Stimulated activated CD4-positive, alpha-beta T cell treated with anti-CD3 and anti-CD28 coated beads, Interleukin-4, amount 100 ng/mL, for 4 hours (primary cell): ENCODE measurements at places on chromosomes 6 and 20.

DNA sequence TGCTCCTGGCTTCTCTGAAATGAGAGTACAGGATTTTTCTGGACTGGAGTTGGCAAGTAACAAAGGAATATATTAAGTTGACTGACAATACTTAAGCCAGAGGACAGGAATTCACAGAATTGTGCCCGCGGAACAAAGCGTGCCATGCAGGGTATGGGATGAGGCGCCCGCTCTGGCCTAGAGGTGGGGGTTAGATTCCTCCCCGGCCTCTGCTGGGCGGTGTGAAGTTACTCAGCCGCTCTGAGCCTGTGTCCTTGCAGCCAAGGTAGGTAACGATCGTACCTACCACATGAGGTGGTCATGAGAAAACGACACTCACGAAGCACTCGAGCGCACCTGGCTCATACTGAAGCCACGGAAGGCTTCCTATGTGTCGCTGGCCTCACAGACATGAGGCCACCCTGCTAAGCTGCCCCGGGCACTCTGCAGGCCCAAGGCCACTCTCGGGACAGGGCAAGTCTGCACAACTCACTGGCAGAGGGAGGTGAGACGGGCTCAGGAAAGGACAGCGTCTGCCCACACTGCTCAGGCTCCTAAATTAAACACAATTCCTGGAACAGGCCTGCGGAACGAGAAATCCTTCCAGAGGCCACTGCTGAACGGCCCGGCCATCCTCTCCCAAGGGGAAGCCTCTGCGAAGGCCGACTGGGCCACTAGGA, 70.8 kb downstream of the PSMG4 start:
- no peak for DNase-seq

- DNase-seq, result no peak
Observed at GRCh38 chr20:48951646-48952045, 30.1 kb downstream of the ARFGEF2 start.

- DNase-seq, result peak; percentile 53
Observed at GRCh38 chr6:125995972-125996580, 9.7 kb downstream of the TRMT11 start.

GRCh38 chr20:1616858-1617434, 2.9 kb downstream of the SIRPB1 start:
- DNase-seq, result no peak

DNA sequence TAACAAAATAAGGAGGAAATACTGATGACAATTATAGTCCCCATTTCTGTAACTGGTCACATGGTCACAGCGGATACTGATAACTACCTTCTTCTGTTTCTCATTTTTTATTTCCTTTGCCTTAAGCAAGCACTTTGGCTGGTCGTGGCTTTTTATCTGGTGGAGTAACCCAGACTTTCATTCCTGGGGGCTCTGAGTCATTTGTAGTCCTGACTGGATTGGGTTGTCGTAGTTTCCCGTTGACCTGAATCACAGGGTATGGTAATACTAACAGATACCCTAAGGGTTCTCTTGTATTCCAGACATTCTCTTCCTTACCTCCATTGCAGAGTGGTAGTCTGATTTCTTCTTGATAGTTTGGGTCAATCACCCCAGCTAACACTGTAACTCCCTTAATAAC, 500.3 kb upstream of the ADGRB3 start:
- no peak for DNase-seq

GRCh38 chr6:9896806-9897205, 518.1 kb downstream of the TFAP2A start:
- DNase-seq, result no peak

- no peak for DNase-seq
Observed at GRCh38 chr6:42710316-42710715, 12.1 kb downstream of the PRPH2 start.

- DNase-seq, result no peak
Observed at GRCh38 chr20:9928955-9929354, 90.1 kb upstream of the PAK5 start.

DNA sequence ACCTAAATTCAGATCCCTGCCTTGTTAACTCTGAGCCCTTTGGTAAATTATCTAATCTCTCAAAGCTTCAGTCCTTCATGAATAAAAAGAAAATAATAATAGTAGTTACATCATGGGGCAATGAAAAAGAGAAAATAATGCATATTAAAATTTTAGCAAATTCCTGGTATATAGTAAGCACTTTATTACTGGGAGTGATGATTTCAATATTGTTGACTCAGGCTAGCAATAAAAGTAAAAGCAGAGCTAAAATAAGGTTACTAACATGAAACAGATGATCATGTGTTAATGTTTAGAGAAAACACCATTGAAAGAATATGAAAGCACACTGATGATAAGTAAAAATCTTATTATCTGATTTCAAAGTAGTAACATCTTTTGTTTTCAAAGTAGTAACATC, 13.6 kb downstream of the GINS1 start:
- DNase-seq, result no peak

- DNase-seq, result no peak
Observed at GRCh38 chr20:43731927-43732326, 5.1 kb upstream of the GTSF1L start.

- no peak for DNase-seq
Observed at GRCh38 chr20:46051556-46052308, 22.7 kb downstream of the SLC12A5 start.
